Stimulated activated CD8-positive, alpha-beta memory T cell treated with anti-CD3 and anti-CD28 coated beads, Interleukin-4, amount 100 ng/mL, for 1 hour (primary cell): ENCODE measurements at places on chromosomes 6 and 20.

GRCh38 chr6:131292145-131292938 is 157.1 kb downstream of the AKAP7 start:
- no peak for DNase-seq

- DNase-seq = no peak
Observed at GRCh38 chr6:35220711-35221110, 7.0 kb downstream of the SCUBE3 start.

- no peak for DNase-seq
Observed at GRCh38 chr6:18990059-18990978, 603.2 kb downstream of the RNF144B start.

DNA sequence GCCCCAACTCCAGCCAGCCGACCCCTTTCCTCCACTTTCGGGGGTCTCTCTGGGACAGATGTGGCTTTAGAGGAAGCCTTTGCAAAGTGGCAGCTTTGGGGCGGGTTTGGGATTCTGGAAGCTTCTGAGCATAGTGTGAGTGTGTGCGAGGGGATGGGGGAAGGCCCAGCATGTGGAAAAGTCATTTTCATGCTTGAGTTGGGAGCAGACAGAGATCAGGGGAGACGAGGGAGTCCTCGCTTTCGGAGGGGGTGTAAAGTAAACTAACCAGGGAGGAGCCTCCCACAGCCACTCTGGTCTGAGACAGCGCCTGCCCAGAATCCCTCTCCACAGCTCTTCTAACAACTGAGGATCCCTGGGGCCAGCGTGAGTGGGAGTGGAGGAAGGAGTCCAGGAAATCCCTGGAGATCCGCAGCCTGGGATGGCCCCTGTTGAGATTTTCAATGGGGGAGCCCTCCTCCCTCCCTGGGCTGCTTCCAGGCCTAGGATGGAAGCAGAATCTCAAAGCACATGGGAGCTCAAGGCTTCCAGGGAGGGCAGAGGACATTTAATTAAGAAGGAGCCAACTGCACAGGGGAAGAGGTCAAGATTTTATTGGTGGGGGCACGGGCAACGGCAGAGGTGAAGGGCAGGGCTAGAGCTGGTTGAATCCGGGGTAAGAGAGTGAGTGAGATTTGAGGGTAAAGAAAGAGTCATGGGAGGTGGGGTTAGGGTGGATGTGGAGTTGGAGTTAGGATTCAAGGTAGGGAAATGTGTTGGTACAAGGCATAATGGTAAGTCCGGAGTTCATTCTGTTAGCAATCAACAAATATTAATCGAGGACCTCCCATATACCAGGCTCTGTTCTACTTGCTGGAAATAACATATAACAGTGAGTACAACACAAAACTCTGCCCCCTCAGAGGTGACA is 102.3 kb upstream of the FOXP4 start:
- DNase-seq = no peak

DNA sequence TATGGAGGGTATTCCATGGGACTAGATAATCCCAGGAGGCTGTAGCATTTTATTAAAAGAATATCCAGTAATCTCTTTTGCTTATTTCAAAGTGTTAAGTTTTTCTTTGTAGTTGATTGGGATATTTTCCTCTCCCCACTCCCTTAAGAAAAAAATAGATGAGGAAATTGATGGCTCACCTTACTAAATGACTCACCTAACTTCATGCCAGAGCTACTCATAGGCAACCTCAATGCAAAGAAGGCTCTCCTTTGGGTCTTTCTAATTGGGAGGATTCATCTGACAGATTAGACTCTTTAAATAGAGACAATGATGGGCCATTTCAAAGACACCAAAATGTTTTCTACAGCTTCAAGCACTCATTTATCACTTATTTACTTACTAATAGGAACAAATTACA is 528.5 kb upstream of the BTBD3 start:
- DNase-seq = no peak

GRCh38 chr6:125863023-125863422 is 72.3 kb downstream of the NCOA7 start:
- no peak for DNase-seq

DNA sequence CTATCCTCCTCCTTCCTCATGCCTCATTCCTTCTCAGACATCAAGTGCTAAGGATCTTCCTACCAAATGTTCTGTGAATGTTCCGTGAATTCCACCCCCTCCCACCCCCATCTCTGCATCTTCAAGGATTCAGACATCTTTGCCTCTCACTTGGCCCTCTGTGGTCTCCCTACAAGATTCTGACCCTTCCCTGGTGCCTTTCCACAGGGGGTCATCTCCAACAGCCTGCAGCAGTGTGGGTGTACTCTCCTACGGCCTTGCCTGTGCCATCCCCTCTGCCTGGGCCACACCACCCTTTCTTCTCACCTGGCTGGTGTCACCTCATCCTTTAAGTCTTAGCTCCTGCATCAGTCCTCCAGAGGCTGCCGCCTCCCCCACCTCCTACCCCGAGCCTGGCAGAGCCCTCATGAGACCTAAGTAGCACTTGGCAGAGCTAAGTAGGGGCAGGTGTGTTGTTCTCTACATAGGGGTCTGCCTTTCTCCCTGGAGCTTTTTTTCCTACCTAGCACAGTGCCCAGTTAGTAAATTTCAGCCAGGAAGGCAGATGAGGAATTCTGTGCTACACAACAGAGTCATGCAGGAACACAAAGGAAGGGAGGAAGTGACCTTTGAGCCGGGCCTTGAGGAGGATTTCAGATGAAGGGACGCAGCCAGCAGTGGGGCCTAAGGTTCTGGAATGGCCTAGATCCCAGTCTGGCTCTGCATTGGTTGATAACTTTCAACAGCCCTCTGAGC is 43.1 kb downstream of the TM9SF4 start:
- no peak for DNase-seq

- no peak for DNase-seq
Observed at GRCh38 chr20:19729672-19730071, 28.4 kb upstream of the RIN2 start.

DNA sequence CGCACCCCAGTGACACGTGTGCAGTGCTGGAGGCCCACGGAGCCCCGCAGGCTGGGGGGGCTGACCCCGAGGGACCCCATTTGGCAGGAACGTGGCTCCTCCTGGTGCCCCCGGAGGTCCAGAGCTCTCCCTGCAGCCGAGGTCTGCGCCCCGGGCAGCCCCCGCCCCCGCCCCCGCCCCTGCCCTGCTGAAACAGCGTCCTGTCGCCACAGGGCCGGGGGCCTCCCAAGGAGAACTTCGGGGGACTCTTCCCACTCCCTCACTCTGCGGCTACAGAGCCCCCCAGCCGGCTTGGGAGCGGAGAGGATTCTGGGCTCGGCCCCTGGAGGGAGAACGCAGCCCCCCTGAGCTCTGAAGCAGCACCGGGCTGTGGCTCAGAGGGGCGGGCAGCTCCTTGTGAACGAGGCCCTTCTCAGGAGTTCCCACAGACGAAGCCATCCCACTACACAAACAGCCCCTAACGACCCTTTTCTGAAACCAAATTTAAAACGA is 115.2 kb downstream of the DLL1 start:
- DNase-seq = no peak

DNA sequence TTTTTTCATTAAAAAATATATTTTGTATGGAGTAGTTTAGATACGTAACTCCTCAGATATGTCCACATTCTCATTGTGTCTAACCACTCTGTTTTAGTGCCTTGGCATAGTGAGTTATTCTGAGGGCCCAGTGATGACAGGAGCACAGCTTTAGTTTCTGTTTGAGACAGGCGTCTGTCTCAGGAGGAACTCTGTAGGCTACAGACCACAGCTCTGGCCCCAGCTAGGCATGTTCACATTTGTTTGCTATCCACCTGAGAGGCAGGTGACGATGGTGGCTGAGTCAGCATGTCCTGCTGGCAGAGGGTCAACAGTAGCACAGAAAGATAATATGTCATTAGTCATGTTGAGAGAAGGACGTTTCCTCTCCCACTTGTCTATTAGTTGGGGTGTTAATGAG is 16.3 kb downstream of the LRRC1 start:
- no peak for DNase-seq

- no peak for DNase-seq
Observed at GRCh38 chr20:63246490-63247288, 7.6 kb downstream of the NKAIN4 start.

GRCh38 chr20:50587291-50587961 is 77.2 kb downstream of the PTPN1 start:
- no peak for DNase-seq

DNA sequence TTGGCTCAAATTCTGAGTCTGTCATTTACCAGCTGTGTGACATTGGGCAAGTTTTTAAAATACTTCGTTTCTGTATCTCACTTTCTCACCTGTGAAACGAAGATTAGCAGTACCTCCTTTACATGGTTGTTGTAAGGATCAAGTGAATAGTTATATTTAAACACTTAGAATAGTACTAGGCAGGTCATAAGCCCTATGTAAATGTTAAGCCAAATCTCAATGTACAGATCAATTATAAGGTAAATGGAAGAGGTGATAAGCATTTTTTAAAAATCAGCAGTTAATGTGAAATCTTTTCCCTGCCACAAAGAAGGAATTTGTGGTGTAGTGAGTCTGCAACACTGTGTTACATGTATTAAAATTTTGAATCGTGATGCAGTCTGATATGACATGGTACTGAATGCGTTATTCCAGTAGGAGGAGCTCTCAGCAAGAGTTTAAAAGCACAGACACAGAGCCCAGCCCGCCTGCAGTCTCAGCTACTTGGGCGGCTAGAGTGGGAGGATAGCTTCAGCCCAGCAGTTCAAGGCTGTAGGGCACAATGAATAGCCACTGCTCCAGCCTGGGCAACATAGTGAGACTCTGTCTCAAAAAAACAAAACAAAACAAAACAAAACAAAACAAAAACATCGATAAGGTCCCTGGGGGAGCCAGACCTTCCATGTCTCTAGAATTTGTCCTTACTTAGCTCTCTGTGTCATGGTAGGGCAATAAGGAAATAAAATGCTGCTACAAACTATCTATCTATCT is 46.0 kb downstream of the GTF2H5 start:
- DNase-seq = no peak
